ENCODE measurements at places on chromosomes 12 and 14. TPM values are rescaled to one million over a fixed set of nuclear protein-coding genes. Genes with fewer than 3 reads are reported as not detected.

Gene CDKN3
- 3.5 TPM for total RNA-seq

Gene CCDC184
- total RNA-seq, result 0.40 TPM

Gene KRT79
- total RNA-seq, result not detected

- DNase-seq, result no peak
Measured at GRCh38 chr14:69753860-69754259, 13.1 kb upstream of the SRSF5 start.

DNA sequence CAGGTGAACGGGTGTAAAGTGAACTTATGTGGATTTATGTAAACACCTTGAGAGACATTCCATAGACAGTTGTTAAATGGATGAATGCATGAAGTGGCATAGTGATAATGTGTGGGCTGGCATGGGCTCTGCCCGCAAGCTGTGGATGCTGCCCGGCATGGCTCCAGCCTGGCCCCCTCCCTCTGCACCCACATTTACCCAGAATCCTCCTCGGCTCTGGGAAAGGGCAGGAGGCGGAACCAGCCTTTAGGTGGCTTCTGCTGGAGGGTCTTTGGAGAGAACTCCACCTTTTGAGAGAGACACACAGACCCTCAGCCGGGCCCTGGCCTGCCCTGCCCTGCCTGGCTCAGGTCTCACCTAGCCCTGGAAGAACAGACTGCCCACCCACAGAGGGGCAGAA, 18.7 kb downstream of the RASAL1 start:
- no peak for DNase-seq

GRCh38 chr14:29453045-29453444, 474.6 kb downstream of the PRKD1 start:
- DNase-seq, result no peak
